ENCODE measurements at places on chromosomes 5 and 9.

DNA sequence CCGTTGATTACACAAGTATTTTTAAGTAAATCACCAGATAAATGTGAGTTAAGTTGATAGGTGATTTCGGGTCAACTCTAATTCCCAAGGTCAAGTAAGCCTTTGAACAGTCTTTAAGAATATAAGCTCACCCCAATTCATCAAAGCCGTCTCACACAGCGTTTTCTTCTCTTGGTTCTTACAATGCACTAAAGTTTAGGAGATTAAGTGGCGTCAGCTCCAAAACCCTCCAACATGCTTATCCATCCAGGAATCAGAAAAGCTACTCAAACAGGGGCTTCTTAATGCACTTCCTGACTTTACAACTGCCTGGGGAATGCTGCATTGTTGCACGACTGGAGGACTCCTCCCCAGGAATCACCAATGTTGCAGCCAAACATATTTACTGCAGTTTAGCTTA is 206.2 kb upstream of the EFNA5 start:
- no peak for DNase-seq

DNA sequence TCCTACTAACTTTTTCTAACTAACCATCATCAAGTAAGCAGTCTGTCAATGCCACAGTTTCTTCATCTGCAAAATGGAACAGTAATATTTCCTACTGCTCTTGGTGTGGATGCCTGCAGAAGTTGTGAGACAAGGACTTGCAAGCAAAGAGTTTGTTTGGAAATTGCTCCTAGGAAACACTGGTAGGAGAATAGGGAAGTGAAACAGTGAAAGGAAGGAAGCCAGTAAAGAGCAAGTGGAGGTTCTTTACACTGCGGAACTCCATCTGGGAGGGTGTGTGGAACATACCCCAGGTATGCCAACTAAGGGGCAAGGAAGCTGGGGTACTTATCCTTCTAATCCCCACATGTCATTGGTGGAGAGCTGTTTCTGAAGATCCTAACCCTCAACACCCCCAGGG is 119.9 kb downstream of the FOXD1 start:
- DNase-seq, result no peak

GRCh38 chr5:139403418-139403786 is 487 bp downstream of the SPATA24 start:
- no peak for DNase-seq

DNA sequence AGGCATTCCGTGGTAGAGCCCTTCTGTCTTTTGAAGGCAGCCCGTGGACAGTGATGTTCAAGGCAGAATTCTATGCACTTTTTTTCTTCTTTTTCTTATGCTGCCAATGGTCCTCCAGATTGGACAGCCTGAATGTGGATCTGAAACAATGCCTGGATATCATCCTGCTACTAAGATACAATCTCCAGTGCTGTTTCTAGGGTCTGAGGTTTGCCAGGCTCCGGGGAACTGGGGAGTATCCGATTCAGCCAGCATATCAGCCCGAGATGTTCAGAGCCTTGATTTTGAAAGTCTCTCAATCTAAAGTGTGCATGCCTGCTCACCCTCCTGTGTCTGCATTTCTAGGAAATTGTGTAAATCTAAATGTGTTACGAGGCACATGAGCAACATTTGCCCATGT is 103.8 kb upstream of the WWC1 start:
- no peak for DNase-seq

GRCh38 chr9:134215699-134216448 is 51.5 kb upstream of the RNU6ATAC start:
- DNase-seq, result peak; percentile 33

DNA sequence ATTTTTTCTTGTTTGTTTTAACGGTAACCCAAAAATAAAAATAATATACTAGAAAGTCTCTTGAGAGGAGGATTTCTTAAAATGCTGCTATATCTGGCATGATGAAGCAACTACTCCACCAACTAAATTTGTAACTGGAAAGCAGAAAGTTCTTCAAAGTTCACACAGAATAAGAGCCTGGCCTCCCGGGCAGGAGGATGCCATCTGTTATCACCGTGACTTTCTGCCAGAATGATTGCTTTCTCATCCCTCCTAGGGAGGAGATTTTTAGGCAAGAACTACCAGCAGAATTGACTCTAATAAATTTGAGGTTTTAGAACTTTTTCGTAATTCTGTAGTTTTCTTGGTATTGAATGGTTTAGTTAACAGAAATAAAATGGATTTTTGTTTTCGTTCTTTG is 464.6 kb upstream of the ACTBL2 start:
- DNase-seq, result no peak

- DNase-seq, result no peak
Observed at GRCh38 chr5:153592081-153592480, 101.6 kb downstream of the GRIA1 start.

- no peak for DNase-seq
Observed at GRCh38 chr5:175309218-175309810, 134.7 kb downstream of the DRD1 start.

- no peak for DNase-seq
Observed at GRCh38 chr9:34777666-34778065, 67.7 kb upstream of the CCL21 start.

All from right lobe of liver (tissue), 6 donors.